Effector CD4-positive, alpha-beta T cell (primary cell): ENCODE measurements at places on chromosomes 13 and 19.

DNA sequence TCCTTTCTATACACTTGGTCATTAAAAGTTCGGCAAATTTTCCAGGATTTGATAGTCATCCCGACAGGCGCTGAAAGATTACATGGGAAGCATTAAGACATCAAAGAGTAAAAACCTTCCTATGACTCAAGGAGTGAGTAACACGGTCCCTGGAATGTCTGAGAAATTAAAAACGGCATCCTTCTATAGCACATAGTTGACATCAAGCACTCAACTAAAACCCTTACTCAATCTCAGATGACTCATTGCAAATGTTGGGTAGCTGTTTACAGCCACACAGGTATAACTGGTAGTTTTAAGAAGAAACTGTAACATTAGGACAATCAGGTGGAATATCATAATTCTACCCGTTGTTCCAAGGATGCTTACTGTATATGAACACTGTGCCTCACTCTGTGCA, 6.4 kb upstream of the LGALS13 start:
- no peak for DNase-seq

DNA sequence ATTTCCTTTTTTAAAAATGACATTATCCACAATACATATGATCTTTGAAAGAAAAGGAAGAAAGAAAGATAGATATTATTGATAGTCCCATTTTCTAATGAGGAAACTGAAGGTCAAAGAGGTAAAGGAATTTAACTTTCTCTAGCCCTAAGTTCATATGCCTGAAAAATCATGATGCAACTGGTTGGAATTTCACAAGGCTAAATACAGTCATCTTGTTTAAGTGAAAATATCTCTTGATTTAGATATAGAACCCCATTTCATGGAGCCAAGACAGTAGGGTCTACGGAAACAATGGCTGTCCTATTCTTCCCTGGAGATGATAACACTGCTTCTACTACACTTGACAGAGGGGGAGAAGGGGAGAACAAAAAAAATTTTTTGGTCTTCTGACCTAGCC, 366.2 kb downstream of the DNAJC15 start:
- DNase-seq, result no peak

DNA sequence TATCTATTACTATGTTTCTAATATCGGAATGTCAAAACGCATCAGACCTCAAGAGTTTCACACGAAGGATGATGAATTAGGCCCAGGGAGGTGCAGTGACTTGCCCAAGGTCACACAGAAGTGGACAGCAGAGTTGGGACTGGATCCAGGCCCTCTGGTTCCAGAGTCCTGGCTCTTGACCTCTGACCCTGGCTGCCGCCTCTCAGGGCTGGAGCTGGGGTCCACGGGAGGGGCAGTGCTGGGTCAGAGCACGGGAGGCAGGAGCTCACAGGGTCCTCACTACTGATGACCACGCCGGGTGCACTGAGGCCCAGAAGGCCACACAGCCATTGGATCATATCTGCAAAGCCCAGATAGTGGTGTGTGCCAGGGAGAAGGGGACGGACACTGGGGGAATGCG, 9.2 kb upstream of the ASPDH start:
- DNase-seq, result no peak

- DNase-seq, result no peak
These were observed 8.8 kb downstream of the GPC6 start for GRCh38 chr13:93235258-93236015.

DNA sequence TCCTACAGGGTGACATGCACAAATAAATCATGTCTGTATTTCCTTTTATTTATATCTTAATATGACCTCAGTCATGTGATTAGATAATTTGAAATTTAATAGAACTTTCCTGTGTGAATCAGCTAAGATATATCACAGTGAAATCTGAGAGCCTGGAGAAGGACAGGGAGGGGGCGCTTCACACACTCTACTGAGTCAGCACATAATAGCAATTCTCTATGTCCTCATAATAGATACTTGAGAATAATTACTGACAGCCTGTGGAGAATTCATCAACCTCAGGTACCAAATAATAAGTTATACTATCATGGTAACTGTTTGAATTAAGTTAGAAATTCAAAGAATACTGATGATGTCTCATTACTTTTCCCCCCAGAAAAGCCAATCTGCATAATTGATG, 98.0 kb upstream of the SLC10A2 start:
- no peak for DNase-seq

GRCh38 chr19:55585658-55586339, 5.2 kb upstream of the ZNF579 start:
- no peak for DNase-seq

- DNase-seq, result no peak
These were observed 11.6 kb downstream of the ADPRHL1 start for GRCh38 chr13:113441661-113442060.

GRCh38 chr19:33784432-33784831, 12.2 kb upstream of the KCTD15 start:
- DNase-seq, result no peak

DNA sequence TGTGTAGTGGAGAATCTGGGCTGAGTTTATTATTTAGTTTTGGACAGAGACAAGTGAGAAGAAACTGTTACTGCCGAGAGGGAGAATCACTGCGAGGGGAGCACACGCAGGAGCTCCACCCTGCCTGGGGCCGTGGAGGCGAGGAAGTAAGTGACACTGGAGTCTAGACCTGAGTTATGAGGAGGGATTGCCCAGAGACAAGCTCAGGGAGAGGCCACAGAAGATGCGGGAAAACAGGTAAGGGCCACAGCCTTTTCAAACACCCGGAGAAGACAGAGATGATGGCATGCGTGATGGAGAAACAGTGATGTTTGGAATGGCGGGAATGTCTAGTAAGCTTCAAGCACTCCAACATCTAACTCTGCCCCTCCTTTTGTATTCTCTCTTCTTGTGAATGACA, 84.1 kb downstream of the TNFSF11 start:
- DNase-seq, result no peak

DNA sequence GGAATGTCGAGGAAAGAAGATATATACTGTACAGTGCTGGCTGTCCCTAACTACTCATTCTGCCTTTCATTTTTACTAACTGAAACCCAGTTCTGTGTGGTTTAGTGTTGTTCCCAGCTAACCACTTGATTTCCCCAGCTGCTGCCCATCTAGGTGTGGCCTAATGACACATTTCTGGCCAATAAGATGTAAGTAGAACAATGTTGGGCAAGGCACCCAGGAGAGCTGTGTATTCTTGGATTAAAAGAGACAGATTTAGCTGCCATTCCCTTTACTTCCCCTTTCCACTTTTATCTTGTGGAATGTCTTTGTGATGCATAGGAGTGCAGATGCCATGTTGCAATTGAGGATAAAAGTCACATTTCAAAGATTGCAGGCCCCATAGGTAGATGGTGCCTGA, 28.3 kb upstream of the PCDH9 start:
- no peak for DNase-seq

- DNase-seq, result no peak
These were observed 554.1 kb downstream of the DACH1 start for GRCh38 chr13:71312923-71313322.

DNA sequence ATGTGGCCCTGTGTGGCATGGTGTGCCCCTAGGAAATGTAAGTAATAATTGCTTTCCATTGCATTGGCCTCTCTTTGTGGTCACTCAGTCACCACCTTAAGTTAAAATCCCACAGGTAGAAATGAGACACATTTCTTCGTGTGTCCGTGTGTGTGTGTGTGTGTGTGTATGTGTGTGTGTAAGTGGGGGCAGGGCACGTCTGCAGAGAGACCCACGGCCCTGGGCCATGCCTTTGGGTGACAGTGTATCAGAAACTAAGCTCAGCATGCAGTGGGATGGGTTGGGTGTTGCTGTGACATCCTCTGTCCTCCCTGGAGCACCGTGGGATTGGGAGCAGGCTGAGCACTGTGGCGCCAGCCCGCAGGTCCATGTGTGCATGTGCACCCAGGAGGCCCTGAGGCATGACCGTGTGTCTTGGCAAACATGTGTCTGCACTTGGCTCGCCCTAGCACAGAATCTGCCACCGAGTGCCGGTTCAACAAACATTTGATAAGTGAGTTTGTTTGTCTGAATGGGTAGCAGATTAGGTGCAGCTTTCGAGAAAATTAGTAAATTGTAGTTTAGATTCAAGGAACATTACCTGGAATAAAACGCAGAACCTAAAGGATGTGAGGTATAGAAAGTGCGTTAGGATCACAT, 91.8 kb downstream of the WTIP start:
- no peak for DNase-seq

DNA sequence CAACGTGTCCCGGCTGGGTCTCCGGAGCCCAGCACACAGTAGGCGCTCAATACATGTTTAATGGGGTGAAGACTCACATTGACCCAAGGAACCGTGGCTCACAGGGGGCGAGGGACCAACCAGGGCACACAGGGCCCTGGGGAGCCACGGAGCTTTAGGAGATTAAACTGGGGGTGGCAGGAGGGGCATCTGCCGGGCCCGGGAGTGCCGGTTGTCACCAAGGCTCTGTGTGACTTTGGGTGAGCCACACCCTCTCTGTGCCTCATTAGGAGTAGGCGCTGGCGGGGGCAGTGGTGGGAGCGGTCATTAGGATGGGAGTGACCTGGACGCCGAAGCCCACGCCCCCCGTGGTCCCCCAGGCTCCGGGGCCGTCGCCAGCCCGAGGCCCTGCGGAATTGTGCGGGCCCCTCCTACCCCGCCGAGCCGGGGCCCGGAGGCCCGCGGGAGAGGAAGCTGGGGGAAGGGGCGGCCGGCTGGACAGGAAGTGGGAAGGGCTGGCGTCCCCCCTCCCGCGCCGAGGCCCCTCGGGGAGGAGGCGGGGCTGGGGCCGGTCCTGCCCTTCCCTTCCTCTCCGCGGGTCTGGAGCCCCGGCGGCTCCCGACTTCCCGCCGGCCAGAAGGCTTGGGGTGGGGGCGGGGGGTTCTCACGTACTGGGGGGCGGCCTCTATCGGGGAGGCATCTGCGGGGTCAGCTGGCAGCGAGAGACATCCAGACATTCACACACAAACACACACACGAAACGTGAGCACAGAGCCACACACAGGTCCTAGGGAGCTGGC, 1.8 kb upstream of the SSBP4 start:
- no peak for DNase-seq

DNA sequence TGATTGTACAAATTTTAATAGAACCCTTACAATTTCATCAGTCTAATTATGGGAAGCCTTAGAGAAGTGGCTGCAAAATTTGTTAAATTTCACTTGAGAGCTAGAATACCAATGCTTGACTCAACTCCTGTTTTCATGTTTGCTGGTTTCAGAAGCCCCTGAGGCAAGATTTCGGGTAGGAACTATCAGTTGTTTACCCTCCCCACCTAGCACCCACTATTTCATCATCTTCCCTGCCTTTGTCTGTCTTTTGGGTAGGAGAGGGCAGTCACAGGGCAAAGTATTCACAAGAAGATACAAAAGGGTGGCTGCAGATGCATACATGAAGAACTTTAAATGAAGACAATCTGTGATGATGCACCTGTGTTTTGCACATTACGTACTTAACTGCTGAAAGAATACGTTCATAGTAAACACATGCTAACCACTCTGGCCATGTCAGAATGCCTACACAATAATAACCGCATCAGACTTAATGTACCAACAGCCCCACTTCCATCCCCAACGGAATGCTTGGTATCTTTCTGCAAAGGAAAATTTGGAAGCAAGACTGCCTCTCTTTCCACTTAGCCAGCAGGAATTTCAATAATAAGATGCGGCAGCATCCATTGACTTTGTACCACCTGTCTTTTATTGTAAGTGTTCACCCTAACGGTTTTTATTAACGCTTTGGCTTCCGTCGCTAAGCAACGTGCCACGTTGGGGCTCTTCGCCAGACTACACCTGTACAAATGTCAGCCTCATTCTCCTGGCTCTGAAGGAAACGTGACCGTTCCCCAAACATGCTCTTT, 30.4 kb downstream of the TPT1 start:
- DNase-seq, result no peak
